ENCODE measurements at places on chromosomes 16 and 17.
A peak's percentile ranks its signal among the peaks of the same experiment; 100 is the strongest.

- DNase-seq, result peak; percentile 52
These were observed 5.4 kb downstream of the BANP start for GRCh38 chr16:87956365-87957231.

DNA sequence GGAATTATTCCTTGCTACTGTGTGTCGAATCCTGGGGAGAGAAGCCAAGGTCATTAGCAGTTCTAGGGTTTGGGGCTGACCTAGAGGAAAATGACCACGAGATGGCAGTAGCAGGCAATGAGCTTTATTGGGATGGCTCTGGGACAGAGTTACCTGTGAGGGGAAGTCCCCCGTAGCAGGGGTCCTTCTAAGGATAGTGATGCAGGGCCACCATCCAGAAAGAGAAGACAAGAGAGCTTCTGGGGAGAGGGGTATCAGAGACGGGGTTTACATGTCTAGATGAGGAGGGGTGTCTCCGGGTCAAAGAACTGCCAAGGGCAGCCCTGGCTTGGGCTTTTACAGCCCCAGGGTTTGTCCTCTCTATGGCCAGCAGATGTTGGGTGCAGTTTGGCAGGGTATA lies 6.4 kb upstream of the GGT6 start:
- no peak for DNase-seq

GRCh38 chr17:76246080-76247066 lies 6.1 kb upstream of the RNF157 start:
- no peak for DNase-seq

DNA sequence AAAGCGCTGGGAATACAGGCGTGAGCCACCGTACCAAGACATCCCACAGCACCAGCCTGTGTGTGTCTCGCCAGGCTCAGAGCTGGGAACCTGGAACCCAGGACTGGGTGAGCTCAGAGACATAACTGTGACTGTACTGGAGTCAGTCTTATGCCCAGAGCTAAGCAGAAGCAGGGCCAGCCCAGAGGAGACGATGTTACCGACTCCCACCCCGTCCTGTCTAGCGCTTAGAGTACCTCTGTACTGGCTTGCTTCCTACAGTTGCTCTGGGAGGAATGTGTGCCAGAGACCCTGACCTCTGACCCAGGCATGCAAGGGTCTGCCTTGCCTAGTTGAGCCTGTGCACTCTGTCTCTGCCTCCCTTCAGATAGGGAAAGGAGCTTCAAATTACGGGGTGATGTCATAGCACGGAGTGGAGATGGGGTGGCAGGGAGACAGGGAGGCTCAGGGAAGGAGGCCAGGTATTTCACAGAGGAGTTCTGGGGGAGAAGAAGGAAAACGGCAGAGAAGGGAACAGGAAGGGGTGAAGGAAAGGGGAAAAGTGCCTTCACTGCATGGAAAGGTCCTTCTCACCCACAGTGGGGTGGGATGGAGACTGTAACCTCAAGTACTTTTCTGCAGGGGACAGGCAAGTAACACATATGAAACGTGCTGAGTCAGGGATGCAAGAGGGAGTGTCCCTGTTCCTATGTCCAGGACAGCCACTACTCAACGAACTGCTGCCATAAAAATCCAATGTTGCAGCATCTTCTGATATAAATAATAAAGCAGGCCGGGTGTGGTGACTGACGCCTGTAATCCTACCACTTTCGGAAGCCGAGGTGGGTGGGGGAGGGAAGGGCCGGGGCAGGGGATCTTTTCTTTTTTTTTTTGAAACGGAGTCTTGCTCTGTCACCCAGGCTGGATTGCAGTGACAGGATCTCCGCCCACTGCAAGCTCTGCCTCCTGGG lies 5.8 kb upstream of the ARMC5 start:
- no peak for DNase-seq

DNA sequence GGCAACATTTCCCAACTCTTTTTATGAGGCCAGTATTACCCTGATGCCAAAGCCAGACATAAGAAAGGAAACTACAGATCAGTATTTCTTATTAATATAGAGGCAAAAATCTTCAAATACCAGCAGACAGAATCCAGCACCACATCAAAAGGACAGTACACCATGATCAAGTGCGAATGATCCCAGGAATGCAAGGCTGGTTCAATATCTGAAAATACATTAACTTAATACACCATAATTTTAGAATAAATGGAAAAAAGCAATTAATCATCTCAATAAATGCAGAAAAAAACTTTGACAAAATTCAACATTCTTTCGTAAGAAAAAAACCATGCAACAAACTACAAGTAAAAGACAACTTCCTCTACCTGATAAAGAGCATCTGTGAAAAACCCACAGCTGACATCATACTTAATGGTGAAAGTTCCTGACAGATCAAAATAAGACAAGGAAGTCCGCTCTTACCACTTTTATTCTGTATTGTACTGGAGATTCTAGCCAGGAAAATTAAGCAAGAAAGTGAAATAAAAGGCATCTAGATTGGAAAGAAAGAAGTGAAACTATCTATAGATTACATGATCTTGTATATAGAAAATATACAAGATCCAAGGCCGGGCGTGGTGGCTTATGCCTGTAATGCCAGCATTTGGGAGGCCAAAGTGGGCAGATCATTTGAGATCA lies 26.4 kb upstream of the MAPK3 start:
- no peak for DNase-seq

- no peak for DNase-seq
These were observed 29.0 kb downstream of the IRF8 start for GRCh38 chr16:85927959-85928358.

DNA sequence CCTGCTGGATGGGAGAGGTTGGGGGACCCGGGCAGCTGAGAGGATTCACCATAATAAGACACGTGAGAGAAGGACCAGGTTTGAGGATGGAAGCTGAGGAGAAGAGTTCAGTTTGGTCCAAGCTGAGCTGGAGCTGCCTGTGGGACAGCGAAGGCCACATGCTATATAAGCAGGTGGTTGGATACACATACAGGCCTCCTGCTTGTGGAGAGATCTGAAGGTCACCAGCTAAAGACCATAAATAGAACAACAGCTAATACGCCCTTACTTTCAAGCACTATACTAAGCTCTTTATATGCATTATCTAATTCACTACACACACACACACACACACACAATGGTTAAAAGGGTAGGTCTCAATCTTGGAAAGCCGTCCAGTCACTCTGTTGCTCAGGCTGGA lies 32.1 kb downstream of the DUSP14 start:
- DNase-seq, result no peak

- no peak for DNase-seq
These were observed 1.9 kb downstream of the ACSM3 start for GRCh38 chr16:20765732-20766131.

GRCh38 chr16:68361485-68361884 lies 50.7 kb downstream of the PRMT7 start:
- DNase-seq, result no peak

GRCh38 chr16:75948886-75949285 lies 222.6 kb upstream of the CPHXL start:
- DNase-seq, result no peak

DNA sequence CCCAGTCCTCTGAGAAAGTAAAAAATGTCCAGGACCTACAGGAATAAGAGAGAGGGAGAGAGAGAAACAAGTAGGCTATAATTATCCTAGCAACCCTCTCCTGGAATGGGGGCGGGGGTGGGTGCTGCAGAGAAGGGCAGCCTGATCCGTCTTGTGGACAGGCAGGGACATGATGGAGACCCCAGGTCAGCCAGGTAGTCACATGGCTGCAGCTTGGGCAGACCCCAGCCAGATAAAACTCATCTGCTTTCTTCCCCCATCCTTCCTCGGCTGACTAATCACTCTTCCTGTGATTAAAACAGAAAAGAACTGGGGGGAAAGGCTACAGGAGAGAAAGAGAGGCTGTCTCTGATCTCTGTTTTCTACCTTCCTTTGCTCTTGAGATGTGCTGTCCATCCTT lies 32.6 kb downstream of the COPZ2 start:
- no peak for DNase-seq

DNA sequence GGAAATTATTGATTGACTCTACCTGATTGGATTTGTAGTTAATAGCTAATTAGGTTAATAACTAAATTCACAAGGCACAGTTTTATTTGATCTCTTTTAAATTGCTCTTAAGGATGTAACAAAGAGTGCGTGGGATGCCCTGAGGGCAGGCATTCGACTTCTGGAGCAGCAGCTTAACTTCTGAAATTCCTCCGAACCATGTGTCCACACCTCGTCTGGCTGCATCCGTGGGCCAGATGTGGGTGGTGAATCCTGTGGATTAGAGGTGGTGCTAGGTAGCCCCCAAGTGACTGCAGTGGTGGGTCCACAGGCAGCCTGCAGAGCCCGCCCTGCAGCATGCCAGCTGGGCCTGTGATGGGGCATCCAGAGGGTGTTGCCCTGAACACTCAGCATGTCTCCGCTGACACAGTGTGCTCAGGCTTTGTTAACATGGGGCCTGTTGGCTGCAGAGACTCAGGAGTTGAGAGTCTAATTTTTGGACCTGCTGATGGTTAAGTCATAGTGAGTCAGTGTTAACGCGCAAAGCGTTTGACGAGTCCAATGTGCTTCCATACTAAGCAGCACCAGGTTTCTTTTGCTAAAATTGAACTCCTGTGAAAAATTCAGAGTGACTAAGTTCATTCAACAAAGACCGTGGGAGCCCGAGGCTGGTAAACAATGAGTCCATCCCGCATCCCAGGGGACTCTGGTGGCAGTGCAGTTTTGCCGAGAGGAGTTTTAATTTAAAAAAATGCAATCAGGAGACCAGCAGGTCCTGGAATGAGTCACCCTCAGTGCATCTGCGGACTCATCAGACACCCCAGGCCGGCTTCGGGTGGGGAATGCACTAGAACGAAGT lies 3.8 kb upstream of the NPB start:
- no peak for DNase-seq

DNA sequence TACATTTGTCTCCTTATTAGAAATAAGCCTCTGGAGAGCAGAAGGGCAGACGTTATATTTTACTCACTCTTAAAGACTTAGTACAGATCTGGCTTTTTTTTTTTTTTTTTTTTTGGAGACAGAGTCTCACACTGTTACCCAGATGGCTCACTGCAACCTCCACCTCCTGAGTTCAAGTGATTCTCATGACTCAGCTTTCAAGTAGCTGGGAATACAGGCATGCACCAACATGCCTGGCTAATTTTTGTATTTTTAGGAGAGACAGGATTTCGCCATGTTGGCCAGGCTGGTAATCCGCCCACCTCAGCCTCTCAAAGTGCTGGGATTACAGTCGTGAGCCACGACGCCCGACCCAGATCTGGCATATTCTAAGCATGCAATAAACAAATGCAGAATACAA lies 36.4 kb upstream of the TMEM97 start:
- DNase-seq, result no peak

Data from activated T-helper 1 cell treated with Interleukin-2 at 50 U/mL for 16 hours (primary cell).